ENCODE measurements at places on chromosomes 7 and 10. TPM values are rescaled to one million over a fixed set of nuclear protein-coding genes. Genes with fewer than 3 reads are reported as not detected.

DNA sequence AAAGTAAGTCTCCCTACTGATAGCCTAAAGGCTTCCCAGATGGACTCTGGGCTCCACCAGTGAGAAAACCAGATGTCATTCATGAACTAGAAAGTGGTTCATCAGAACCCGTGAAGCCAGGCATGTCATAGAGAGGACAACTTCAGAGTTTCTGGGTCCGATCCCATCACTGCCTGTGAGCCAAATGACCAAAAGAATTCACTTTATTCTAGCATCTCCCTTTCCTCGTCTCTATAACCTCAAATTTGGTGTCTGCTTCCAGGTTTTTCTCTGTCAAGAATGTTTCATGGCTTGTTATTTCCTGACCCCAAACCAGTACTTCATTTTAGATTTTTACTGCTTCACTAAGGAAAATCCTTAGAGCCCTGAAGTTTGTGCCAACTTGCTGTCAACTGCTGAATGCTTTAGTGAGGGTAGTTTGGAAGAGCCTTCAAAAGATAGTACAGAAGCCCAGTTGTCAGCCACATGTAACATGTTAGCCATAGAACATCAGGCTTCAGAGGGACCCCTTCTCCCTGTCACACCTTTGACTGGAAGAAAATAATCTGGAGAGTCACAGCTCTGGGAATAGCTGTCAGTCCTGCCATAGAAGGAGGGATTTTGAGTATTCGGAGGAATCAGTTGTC is 34.0 kb downstream of the ITGB8 start:
- H3K36me3 ChIP-seq, result no peaks in the 10 kb centered on the region
- no peaks in the 10 kb centered on the region for H3K27me3 ChIP-seq
- no peak for DNase-seq
- H3K4me1 ChIP-seq, result no peaks in the 10 kb centered on the region

KIF11 gene
- 31.6 TPM for total RNA-seq

DNA sequence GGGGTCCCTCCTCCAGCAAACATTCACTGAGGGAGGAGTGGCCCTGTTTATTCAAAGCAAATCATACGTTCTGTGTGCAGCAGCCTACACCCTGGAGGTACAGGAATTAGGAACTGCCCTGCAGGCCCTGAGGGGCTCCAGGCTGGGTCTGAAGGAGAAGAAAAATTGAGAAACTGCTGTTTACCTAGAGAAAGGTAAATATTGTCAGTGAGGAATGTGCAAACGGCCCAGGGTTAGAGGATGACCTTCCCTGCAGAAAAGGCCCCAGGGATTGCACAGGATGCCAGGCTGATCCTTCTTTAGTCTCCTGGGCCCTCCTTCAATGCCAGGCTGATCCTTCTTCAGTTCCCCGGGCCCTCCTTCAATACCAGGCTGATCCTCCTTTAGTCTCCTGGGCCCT is 5.7 kb downstream of the CALML5 start:
- H3K27ac ChIP-seq, result no peak overlapping the region
- H3K4me3 ChIP-seq, result no peak overlapping the region
- no peak for DNase-seq
- H3K27me3 ChIP-seq, result no peaks in the 10 kb centered on the region

GRCh38 chr10:34682580-34682979 is 132.5 kb downstream of the PARD3 start:
- no peaks in the 10 kb centered on the region for H3K27me3 ChIP-seq
- no peak overlapping the region for H3K27ac ChIP-seq

Data from colonic mucosa (tissue), 4 donors.